ENCODE measurements at places on chromosomes 5 and 9.

GRCh38 chr9:110969971-110970386 is 68.3 kb downstream of the LPAR1 start:
- DNase-seq: no peak

DNA sequence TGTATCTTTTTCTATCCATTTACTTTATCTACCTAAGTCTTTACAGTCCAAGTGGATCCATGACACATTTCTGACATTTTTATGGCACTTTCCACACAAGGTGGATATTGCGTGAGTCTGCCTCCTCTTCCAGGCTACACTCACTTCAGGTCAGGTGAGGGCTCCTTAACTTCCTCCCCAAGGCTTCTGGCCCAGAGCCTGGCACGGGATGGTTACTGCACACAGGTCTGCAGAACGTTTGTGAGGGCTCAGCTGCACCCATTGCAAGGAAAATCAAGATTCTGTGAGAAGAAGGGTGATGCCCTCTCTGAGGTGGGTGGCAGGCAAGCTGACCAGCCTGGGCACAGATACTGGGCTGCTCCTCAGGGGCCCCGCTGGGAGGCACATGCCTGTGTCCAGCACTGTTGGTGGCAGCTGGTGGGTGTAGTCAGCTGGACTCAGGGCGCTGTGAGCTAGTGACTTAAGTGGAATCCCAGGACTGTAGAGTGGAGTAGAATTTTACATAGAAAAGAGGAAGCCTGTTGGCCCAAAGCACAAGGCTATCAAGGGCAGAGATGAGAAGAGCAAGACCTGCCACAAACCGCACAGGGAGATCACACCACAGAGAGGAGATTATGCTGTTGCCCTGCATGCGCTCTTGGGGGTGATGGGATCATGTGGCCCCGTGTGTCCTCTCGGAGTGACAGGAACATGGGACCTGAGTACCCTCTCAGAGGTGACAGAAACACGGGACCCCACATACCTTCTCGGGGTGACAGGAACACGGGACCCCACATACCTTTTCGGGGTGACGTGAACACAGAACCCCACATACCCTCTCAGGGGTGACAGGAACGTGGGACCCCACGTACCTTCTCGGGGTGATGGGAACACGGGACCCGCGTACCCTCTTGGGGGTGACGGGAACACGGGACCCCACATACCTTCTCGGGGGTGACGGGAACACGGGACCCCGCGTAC is 21.3 kb downstream of the AHRR start:
- DNase-seq: no peak

GRCh38 chr5:115979201-115980041 is 17.1 kb downstream of the LVRN start:
- no peak for DNase-seq

GRCh38 chr9:34158362-34158869 is 20.4 kb upstream of the UBAP1 start:
- DNase-seq: no peak

GRCh38 chr5:139637438-139638089 is 10.6 kb upstream of the CXXC5 start:
- no peak for DNase-seq

Measured in stimulated activated CD4-positive, alpha-beta T cell treated with anti-CD3 and anti-CD28 coated beads, Interleukin-1b, Interleukin-23, amount 100 ng/mL, for 1 hour (primary cell).